CD4-positive, alpha-beta T cell treated with Interleukin-10 for 1 hour (primary cell): ENCODE measurements at places on chromosomes 3 and 15.

- DNase-seq = no peak
Observed at GRCh38 chr3:169083163-169083562, 580.3 kb downstream of the MECOM start.

GRCh38 chr15:25955628-25956027 is 92.5 kb upstream of the ATP10A start:
- no peak for DNase-seq

GRCh38 chr3:55708921-55709320 is 221.8 kb upstream of the WNT5A start:
- DNase-seq = no peak

DNA sequence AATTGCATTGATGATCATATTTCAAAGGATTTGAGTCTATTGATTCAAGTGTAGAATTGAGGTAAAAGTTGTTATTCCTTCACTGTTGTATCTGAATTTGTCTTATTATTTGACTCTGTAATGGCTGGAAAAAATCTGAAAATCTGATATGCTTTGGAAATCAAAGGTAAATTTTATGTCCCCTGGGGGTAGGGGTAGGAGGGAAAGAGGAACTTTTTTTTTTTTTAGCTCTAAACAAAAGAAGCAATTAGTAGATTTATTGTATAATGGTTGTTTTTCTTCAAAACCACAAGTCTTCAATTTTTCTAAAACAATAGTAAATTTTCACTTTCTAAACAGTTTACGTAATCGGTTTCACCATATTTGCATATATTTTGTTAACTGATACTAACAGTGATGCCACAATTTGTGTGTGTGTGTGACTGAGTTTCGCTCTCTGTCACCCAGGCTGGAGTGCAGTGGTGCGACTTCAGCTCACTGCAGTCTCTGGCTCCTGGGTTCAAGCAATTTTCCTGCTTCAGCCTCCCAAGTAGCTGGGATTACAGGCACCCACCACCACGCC is 91.7 kb upstream of the GOLGA6L4 start:
- DNase-seq = no peak

- DNase-seq = no peak
Observed at GRCh38 chr3:153350420-153350819, 188.4 kb downstream of the RAP2B start.

DNA sequence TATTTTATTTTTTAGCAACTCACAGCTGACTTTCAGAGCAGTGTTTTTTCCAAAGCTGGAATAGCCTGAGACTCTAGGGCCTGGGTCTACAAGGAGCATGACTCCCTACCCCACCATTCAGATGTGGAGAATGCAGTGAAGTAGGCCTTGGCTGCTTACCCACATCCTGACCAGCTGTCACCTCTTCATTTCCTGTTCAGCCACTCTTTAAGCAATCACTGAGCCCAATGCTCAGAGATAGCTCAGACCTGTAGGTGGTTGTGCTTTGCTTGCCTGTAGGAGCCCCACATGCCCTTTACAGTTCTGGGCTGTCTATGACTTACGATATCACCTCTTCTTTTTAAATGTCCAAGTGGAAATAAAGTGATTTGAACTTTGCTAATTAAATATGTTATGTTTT is 148.1 kb downstream of the NEK11 start:
- peak; percentile 44 for DNase-seq
